Stimulated activated naive B cell treated with anti-CD40 and anti-IgM and Interleukin-4, amounts not matched to agents 10 μg/mL and 1 μg/mL and 100 μg/mL, for 72 hours (primary cell): ENCODE measurements at places on chromosomes 7 and 10.

DNA sequence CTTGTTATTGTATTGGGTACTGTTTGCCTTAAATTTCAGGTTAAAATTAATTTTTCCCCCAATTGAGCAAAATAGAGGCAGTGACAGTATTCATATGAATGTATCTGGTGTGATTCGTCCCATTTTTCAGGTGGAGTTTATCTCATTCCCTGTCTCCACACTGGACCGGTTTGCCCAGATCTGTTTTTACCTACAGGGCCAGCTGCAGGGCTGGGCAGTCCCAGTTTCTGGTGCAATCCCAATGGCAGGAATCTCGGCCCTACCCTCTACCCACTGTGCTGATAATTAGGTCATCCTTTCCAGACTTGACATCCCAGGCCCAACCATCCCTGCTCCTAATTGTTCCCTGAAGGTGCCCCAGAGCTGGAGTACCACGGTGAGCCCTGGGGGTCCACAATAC is 49.8 kb upstream of the NFE2L3 start:
- DNase-seq, result no peak

DNA sequence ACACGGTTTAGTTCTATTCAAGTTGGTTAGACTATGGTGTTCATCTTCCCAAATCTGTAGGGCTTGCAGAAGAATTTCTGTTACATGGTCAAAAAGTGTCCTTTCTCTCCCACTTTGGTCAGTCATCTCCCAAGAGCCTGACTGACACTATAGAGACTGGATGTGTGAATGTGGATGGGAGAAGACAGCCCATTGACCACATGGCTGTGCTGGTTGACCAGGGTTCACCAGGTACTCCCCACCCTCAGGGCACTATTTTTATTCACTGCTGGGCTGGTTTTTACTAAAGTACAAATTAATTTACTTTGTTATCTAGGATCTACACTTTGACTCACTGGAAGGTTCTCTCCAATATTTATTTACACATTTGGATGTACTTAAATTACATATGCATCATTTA is 2.3 kb downstream of the ZNF804B start:
- DNase-seq, result no peak

GRCh38 chr7:24963218-24963617 is 16.8 kb downstream of the OSBPL3 start:
- peak; percentile 84 for DNase-seq

- no peak for DNase-seq
These were observed 70.0 kb upstream of the INSYN2A start for GRCh38 chr10:127266431-127266830.

DNA sequence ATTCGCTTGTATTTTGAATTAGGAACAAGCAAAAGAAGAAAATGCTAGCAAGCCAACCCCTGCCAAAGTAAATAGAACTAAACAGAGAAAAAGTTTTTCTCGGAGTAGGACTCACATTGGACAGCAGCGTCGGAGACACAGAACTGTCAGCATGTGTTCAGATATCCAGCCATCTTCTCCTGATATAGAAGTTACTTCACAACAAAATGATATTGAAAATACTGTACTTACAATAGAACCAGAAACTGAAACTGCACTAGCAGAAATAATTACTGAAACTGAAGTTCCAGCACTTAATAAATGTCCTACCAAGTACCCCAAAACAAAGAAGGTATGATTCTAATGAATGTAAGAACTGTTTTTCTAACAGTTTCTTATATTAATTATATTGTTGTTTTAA is 87.9 kb downstream of the KMT2E start:
- no peak for DNase-seq

DNA sequence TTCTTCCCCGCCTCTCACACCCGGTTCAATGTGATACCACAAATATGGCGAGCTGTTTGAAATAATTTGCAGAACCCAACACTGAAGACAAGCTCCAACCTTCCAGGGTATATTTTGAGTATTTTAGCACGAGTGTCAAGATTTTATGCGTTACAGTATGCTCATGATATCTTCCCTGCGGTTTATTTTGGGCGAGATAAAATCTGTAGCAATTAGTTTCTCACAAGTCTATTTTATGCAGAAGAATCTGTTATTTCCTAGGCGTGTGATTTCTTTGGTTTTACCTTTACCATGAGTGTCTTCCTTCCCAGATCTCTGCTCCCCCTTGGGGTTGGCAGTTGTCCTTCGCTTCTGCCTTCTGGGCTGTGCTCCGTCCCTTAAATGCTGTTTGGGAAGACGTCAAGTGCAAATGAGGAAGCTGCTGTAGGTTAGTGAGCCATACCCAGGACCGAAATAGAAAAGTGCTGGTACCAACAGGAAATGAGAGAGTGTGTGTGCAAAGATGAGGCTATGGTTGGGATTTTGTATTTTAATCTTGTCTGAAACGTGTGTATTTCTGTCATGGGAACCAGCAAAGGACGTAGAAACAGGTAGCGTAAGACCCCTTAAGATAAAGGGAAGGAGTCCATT is 299.8 kb downstream of the KLF6 start:
- DNase-seq, result peak; percentile 26

GRCh38 chr10:110680273-110681020 is 36.3 kb downstream of the RBM20 start:
- DNase-seq, result no peak

DNA sequence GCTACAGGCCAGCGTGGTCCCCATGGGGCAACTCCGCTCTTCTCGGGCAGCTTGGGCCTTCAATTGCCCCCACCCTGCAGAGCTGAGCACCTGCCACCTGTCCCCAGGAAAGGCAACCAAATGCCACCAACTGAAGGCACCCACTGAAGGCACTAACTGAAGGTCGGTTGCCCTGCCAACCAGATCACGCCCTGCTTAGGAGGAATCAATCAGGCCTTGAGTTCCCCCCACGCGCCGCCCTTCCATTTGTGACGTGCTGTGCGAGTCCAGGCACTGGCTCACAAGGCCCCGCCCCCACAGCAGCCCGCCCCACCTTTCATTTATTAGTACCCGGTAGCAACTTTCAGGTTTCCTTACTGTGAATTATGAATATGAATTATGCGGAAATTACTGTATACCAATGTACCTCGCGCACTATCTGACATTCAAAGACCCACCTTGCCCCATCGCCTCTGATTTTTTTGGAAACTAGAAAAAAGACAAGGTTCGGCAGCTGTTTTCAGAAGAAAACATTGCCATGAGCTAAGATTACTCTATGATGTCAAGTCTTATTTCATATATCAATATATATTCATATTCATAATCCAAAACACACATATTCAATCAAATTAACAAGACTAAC is 83.6 kb upstream of the ABI1 start:
- no peak for DNase-seq

GRCh38 chr7:18520450-18521235 is 25.1 kb downstream of the HDAC9 start:
- DNase-seq, result no peak

- DNase-seq, result no peak
These were observed 179.2 kb upstream of the CDCA7L start for GRCh38 chr7:22124941-22125340.

GRCh38 chr10:119006451-119007210 is 22.9 kb upstream of the NANOS1 start:
- DNase-seq, result no peak

GRCh38 chr7:20299647-20300312 is 30.9 kb upstream of the ITGB8 start:
- DNase-seq, result no peak

- peak; percentile 42 for DNase-seq
These were observed 59.1 kb downstream of the ZNF365 start for GRCh38 chr10:62433181-62433692.
